ENCODE measurements at places on chromosomes 7 and 10.

DNA sequence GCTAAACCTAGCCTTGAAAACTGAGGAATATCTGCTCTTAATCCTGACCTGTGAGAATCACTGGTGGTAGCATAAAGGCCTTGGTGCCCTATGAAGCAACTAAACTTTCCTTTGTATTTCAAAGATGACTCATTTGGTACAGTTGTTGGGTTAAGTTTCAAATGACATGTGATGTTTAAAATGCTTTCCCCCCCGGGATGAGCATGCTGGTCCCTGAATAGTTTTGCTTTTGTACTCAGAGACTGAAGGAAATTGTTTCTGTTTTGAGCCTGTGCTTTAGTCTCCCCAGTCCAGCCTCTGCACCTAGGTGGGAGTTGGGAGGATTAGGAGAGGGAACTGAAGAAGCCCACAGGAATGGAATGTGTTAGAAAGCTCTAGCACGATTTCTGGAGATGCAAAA, 258.9 kb upstream of the NPY start:
- no peak for DNase-seq

GRCh38 chr10:118570591-118570990, 24.9 kb downstream of the PRLHR start:
- DNase-seq, result no peak

DNA sequence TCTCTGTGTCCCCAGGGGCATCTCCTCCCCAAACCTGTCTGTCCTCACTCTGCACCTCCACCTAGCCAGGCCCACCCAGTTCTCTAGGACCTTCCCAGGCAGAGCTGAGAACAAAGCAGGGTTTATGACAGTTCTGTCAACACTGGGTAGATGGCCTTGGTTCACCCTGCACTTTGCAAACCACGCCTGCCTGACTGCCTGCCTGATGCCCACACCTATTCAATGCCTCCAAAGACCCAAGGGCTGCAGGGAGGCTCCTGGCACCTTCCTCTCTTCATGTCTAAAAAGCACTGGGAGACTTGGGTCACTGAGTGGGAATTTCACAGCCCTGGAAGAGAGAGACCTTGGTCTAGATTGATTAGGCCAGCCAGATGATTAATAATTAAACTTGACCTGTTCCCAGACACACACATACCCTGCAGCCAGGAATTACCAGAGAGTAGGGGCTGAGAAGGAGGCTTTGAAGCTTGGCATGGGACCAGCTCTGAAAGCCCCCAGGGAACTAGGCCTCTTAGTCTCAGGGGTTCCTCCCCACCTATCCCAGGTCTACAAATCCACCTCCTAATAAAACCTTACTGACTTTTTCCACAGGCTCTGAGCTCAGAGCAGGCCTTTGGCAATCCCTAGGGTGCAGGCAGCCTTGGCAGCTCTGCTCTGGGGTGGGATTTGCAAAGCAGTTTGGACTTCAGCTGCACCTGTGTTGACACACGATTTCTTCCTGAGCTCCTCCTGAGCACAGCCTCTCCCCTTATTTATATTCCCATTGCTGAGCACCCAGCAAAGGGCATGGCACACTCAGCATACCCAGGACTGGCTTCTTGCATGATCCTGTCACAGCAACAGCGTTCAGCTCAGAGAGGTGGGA, 25.7 kb upstream of the PDCD4 start:
- DNase-seq, result no peak

GRCh38 chr10:50347394-50347802, 96.1 kb upstream of the ASAH2 start:
- no peak for DNase-seq

Data from forelimb muscle (tissue), 1 donor.